ENCODE measurements at places on chromosomes 11 and 22. TPM values are rescaled to one million over a fixed set of nuclear protein-coding genes. Genes with fewer than 3 reads are reported as not detected.

DNA sequence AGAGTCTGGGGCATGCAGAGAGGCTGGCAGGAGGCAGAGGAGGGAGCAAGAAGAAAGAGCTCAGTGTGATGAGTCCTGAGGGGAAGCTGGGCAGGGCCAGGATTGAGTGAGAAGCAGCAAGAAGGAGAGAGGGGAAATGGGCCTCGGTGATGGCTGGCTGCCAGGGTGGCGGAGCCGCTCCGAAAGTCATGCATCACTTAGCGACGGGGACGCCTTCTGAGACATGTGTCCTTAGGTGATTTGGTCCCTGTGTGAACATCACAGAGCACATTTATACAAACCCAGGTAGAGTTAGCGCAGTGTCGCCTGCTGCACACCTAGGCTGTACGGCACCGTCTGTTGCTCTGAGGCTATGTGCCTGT, 15.1 kb downstream of the TBC1D22A start:
- no peak for DNase-seq

DNA sequence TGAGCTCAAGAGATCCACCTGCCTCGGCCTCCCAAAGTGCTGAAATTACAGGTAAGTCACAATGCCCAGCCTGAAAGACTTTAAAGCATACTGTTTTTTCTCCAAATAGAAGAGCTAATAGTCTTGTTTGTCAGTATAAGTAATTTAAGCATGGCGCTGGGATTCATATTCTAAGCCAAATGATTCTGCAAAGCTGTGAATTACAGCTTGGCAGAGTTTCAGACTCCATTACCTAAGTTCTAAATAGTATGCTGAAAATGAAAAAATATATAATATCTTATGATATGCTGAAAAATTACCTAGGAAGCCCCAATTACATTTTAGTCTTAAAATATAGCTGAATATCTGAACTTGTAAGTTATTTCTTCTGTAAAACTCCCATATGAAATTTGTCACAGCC, 39.3 kb downstream of the MRE11 start:
- no peak for DNase-seq

GRCh38 chr11:113382121-113382520, 5.5 kb upstream of the ANKK1 start:
- no peak for DNase-seq

DNA sequence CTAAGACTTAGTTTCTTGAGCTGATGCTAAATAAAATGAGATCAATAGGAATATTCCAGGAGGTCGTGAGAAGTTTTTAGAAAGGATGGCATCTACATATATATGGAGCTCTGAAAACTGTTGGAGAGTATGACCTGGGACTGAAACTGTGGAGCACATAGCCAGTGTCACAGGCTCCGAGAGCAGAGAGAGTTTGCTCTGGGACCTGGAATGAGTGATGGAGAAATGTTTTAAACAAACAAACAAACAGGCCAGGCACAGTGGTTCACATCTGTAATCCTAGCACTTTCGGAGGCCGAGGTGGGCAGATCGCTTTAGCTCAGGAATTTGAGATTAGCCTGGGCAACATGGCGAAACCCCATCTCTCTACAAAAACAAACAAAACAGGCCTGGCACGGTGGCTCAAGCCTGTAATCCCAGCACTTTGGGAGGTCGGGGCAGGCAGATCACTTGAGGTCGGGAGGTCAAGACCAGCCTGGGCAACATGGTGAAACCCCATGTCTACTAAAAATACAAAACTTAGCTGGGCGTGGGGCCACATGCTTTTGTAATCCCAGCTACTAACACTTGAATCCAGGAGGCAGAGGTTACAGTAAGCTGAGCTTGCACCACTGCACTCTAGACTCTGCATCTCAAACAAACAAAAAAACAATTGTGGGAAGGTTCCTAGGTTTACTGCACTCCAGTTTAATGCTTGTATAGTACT, 67.1 kb downstream of the SLC35F2 start:
- DNase-seq: no peak

DNA sequence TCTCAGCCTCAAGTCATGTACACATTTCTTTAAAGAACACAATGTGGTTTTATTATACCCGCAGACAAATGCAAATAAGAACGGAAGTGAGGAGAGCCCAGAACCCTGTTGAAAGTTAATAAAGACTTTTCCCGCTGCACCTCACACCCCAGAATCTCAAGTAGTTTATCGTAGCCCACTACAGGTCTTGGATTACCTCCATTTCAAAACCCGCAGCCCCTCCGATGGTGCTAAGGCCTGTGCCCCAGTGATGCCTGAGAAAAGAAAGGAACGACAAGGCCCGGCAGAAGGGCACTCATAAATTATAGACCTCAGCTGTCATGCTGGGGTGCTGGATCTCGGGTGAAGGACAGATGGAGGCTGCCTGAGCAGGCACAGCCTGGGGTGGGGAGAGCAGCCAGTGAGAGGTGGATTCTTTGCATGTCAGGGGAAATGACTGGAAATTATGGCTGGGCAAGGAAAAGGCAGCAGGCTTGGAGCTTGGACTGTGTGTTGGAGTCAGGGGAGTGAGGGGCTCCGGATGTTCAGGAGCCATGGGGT, 354.1 kb downstream of the NTM start:
- no peak for DNase-seq

GRCh38 chr11:68806931-68807844, 34.5 kb downstream of the CPT1A start:
- no peak for DNase-seq

GRCh38 chr11:30414806-30415205, 91.9 kb downstream of the ARL14EP start:
- DNase-seq: no peak

Gene LMO2
- polyA plus RNA-seq: 11.8 TPM

Gene DBX1
- not detected for polyA plus RNA-seq

Gene MPZL3
- 16.7 TPM for polyA plus RNA-seq

Gene DCDC1
- 1.2 TPM for polyA plus RNA-seq

Gene FZD4
- 7.2 TPM for polyA plus RNA-seq

Gene PIK3C2A
- 49.8 TPM for polyA plus RNA-seq

Data from large intestine (tissue), 12 donors.